Suppressor macrophage treated with lipopolysaccharide for 4 hours (primary cell): ENCODE measurements at places on chromosomes 4 and X.

DNA sequence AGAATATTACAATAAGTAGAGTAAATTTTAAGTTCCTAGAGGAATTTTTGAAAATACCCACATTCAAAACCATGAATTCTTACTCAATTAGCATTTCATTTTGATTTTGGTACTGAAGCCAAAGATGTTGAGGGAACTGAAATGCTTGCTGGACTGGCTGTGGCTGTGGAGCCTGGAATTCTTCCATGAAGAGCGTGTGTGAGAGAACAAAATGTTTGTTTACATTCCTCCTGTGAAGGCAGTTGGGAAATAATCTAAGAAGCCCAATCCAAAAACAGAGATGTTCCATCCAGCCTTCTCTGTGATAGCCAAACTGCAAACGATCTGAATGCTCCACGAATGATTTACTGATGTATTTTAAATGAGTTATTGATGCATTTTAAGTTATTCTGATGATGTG, 3.8 kb upstream of the ADH1B start:
- no peak for DNase-seq

DNA sequence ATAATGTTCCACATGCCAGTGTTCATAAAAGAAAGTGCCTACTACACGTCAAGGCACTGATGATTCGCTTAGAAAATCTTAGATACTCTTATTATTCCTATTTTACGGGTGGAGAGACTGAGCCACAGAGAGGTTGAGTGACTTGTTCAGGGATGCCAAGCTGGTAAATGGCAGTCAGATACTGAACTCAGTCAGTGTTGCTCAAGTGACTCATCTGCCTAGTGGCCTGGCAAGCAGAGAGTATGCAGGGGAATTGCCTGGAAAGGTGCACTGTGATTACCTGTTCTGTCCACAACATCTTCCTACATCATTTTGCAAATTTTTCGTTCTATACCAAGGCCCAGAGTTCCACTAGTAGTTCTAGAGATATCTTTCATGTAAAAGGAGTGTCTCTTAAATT, 68.4 kb downstream of the RAPGEF2 start:
- DNase-seq, result no peak

DNA sequence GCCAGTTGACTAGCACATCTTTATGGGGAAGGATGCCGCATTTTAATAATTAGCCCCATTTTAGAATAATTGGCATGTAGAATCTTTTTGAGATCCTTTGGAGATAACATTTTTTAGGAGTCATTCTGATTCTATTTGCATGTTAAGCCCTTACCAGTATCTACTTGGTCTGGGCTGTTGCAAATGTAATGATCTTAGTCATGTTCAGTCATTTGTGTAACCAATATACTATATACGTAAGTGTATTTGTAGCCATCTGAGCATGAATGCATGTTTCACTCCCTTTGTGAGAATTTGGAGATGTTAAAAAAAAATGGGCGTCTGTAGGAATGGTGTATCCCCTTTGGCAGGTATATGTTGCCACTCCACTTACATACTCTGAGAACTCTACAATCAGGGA, 119.1 kb downstream of the TEX13A start:
- DNase-seq, result no peak

GRCh38 chr4:146415829-146416228, 105.9 kb downstream of the SLC10A7 start:
- DNase-seq, result no peak

- DNase-seq, result no peak
Measured at GRCh38 chrX:26848511-26848910, 614.6 kb downstream of the PPP4R3C start.

GRCh38 chr4:94711635-94712034, 46.1 kb upstream of the BMPR1B start:
- no peak for DNase-seq

GRCh38 chrX:143581240-143581639, 54.7 kb downstream of the SLITRK4 start:
- DNase-seq, result peak; percentile 19

- no peak for DNase-seq
Measured at GRCh38 chr4:13493793-13494192, 9.7 kb upstream of the RAB28 start.

GRCh38 chr4:189088780-189089179, 851.9 kb upstream of the FRG1 start:
- no peak for DNase-seq

DNA sequence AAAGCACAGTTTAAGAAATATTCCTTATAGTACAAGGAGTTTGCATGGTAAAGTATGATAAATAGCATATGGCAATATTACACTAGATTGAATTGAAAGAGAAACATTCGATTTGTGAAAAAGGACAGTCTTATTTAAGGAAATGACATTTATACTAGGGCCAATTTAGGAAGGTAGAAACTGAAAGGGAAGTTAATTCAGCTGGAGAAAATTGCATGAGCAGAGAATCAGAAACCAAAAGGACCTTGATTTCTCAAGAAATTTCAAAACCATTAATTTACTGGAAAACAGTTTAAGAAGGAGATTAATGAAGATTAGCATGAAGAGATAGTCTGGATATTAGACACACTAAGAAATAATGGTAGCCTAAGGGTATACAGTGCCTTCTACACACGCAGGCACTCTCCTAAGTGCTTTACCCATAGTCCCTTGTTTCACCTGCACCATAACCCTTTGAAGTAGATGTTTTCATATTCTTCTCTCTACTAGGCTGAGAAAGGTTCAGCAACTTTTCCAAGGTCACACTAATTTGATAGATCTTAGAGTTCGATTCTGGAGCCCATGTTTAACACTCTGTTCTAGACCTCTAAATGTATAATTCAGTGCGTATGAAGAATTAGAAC, 259.1 kb upstream of the SLIT2 start:
- DNase-seq, result peak; percentile 64

GRCh38 chr4:137676357-137676998, 144.2 kb upstream of the PCDH18 start:
- DNase-seq, result no peak

- DNase-seq, result no peak
Measured at GRCh38 chrX:106178826-106179225, 10.7 kb downstream of the PWWP3B start.

GRCh38 chrX:7515681-7516413, 327.1 kb upstream of the VCX start:
- no peak for DNase-seq

GRCh38 chrX:122945328-122945727, 238.8 kb upstream of the GRIA3 start:
- DNase-seq, result no peak

GRCh38 chrX:24672701-24673190, 21.0 kb upstream of the POLA1 start:
- no peak for DNase-seq

GRCh38 chr4:78018271-78019049, 38.7 kb upstream of the FRAS1 start:
- DNase-seq, result no peak

GRCh38 chr4:8101213-8102075, 57.2 kb downstream of the ABLIM2 start:
- no peak for DNase-seq

- no peak for DNase-seq
Measured at GRCh38 chr4:82491251-82491960, 61.0 kb downstream of the ENOPH1 start.

- DNase-seq, result no peak
Measured at GRCh38 chr4:149910604-149911350, 95.1 kb upstream of the IQCM start.

GRCh38 chrX:49949961-49950360, 27.6 kb downstream of the CLCN5 start:
- no peak for DNase-seq

- DNase-seq, result no peak
Measured at GRCh38 chrX:133306316-133306715, 88.2 kb upstream of the TFDP3 start.

GRCh38 chr4:173367285-173367684, 3.5 kb upstream of the SAP30 start:
- no peak for DNase-seq

GRCh38 chr4:186746581-186746980, 22.9 kb upstream of the FAT1 start:
- no peak for DNase-seq

DNA sequence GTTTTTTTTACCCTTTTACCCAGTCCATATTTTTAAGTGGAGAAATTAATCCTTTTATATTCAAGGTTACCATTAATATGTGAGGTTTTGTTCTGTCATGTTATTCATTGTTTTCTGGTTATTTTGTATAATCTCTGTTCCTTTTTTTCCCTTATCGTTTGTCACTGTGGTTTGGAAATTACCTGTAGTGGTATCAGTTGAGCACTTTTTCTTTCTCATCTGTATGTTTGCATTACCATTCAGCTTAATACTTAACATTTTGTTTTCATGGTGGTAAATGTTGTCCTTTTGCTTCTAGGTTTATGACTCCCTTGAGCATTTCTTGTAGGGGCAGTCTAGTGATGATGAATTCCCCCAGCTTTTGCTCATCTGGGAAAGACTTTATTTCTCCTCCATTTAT, 6.6 kb downstream of the ETDC start:
- no peak for DNase-seq

- no peak for DNase-seq
Measured at GRCh38 chr4:5024673-5025072, 5.4 kb upstream of the CYTL1 start.

DNA sequence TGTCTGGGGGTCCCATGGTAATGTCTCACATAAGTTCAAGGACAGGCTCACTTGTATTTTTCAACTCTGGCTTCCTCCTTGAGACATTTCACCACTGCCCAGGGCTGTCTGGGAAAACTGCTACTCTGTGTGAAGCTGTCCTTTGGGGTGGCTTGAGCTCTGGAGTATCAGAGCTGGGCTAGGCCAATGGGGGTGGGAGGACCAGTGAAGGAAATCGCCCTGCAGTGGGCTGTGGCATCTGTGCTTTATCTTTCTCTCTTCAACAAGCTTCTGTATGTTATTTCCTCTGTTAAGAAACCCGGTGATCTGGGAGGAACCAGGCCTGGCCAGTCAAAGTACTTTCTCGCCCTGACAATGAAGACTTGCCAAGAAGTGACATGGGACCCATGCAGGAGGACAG, 87.4 kb downstream of the SMIM20 start:
- DNase-seq, result no peak

GRCh38 chr4:13762130-13762529, 134.6 kb upstream of the BOD1L1 start:
- no peak for DNase-seq

DNA sequence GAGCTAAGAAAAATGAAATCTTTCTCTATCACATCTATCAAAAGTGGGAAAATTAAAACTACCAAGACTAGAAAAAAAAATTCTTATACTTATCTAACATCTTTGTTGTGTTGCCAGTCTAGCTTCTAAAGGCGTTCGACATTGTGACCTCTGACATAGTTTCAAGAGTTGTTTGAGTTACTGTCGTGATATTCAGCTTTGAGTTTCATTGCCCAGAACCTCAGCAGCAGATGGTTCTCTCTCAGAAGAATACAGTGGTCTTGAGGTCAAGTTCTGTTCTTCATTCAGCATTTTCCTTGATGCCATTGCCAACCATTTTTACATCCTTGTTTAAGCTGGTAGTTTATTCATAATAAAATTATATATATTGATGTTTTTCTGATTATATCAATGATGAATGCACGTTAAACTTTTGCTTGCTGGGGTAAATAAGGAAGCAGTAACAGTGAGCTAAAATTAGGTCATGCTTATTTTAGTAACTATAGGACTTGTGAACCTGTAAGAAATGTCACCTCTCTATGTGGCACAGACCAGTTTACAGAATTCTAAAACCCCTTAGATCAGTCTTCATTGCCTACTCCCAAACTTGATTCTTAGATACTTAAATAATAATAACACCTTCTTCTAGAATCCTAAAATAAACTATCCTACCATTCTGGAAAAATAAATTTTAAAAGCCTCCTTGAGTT, 23.1 kb upstream of the SMIM31 start:
- no peak for DNase-seq

DNA sequence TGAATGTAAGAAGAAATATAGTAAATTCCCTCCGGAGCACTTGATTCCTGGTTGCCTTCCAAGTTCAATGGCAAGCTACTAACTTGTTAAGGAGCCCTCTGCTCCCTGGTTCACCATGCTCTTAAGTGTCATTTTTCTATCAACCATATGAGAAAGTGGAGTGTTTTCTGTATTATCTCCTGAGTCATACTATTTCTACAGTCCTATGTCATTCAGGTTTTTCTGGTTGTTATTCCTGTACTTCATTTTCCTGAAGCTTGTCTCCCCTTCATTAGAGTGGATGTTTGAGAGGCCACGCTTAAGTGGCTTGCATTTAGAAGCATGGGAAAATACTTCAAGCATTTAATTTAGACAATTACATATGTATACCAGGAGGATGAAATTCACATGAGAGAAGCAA, 14.7 kb upstream of the EPGN start:
- no peak for DNase-seq

DNA sequence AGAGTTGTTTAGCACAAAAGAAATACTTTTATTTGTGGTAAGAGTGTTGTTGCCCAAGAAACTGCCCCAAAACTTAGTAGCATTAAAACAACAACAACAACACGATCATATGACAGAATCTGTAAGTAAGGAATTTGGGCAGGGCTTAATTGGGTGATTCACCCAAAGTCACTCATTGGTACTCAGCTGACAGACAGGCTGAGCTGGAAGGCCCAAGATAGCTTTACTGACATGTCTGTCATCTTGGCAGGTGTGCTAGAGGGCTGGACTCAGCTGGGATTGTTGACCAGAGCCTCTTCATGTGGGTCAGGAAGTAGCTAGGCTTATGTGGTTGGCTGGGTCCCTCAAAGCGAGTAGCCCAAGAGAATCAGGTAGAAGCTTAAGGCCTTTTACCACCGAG, 52.3 kb downstream of the KIAA0232 start:
- DNase-seq, result no peak

DNA sequence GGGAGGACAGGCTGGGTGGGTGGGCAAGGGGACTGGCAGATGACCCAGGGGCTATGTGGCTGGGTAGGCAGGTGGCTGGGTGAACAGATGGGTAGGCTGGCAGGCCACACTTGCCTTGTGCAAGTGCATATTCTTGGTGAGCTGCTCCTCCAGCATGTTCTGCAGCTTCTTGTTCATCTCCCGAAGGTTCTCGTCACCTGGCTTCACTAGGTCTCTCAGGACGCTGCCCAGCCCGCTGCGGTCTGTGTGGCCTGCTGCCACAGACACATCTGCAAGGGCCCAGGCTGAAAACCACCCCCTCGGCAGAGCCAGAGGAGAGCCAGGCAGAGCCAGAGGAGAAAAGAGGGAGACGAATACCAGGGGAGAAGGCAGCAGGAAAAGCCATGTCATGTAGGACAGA, 3.4 kb upstream of the KCND1 start:
- DNase-seq, result no peak

- no peak for DNase-seq
Measured at GRCh38 chrX:51902510-51903050, 9.2 kb downstream of the MAGED1 start.
